ENCODE measurements at places on chromosomes 5 and 9.

DNA sequence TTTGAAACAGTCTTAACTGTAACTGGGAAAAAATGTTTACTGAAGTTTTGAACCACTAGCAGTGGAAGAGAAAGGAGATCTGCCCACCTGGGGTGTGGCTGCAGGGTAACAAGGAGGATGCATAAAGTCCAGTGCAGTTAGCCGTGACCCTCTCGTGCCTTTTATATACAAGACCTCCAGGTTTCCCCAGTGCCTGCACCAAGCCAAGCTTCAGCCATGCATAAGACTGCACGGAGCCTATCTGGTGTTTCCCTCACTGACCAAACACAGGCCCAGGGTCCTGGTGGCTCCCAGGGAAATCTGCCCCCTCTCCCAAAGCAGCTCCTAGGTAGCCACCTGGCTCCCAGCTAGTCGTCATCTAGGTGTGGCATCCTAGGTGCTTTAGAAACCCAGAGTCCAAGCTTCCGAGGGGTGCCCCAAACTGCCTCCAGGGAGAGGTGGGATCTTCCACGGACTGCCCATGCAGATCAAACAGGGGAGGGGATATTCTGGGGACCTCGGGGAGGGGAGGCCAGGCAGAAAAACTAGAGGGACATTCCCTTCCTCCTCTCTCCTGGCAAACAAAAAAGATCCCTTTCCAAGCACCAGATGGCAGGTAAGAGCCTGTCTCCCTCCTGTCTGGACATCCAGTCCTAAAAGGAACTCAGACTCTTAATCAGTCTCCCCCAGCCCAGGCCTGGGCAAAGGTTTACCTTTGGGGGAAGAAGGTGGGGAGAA is 2.7 kb downstream of the SHB start:
- no peak for DNase-seq

DNA sequence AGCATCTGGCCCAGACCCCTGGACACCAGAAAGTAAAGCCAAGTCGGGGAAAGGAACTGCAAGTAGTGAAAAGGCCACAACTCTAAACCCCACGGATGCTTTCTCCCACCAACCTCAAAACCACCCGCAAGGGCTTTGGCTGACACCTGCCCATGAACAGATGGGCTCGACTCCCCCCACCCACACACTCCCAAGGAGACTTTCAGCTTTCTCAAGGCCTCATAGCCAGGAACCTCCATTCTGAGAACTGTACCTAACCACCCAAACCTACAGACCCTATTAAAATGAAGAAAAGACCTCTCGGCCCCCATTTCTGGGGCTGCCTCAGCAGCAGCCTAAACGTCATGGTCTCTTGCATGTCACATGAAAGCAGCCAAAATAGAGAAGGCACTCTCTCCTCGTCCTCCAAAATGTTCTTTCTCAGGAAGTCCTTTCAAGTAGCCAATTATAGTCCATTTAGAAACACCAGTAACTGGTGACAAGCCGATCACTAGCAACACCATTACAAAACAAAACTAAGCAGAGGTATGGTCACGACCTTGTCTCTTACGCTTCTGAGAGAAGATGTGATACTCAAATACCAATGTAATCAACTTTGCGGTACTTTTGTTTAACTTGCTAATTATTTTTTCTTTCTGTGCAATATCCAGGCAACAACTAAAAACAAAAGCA is 2.9 kb downstream of the B4GALT1 start:
- DNase-seq: no peak

GRCh38 chr5:57447658-57448057 is 35.0 kb downstream of the ACTBL2 start:
- peak; percentile 55 for DNase-seq

DNA sequence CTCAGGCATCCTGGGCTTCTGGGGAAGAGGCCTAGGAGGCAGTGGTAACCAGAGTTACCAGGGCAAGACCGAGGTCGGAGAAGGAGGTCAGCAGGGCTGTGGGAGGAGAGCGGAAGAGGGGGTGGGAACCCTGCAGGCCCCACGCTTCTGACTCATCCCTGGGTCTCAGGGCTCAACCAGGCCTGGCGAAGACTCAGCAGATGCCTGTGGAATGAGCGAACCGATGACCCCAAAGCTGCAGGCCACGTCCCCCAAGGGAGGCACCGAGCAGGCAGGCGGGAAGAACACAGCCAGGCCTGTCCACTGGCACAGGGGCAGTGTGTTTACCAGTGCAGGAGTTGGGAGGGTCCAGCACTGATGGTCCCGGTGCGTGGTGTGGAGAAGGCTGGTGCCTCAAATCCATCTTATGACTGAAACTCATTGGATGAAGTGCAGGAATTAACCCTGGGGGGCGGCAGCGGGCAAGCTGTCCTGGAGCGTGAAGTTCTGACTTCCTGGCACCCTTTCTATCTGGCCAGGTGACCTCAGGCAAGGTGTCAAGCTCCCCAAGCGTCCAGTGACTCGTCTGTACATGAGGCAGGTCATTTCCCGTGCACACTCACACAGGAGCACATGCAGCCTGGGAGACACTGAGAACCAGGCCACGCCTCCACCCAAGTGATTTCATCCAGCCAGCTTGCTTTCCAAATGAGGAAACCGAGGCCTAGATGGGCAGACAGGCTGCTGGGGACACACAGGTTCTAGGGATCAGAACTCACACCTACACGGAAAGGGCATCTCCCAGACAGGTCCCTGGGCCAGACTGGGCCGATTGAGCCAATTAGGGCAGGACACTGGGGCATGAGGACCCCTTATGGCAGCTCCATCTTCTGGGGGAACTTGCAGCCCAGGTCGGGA is 69.1 kb downstream of the ADAMTS2 start:
- peak; percentile 93 for DNase-seq

GRCh38 chr5:151895660-151896030 is 29.0 kb downstream of the GLRA1 start:
- DNase-seq: no peak

DNA sequence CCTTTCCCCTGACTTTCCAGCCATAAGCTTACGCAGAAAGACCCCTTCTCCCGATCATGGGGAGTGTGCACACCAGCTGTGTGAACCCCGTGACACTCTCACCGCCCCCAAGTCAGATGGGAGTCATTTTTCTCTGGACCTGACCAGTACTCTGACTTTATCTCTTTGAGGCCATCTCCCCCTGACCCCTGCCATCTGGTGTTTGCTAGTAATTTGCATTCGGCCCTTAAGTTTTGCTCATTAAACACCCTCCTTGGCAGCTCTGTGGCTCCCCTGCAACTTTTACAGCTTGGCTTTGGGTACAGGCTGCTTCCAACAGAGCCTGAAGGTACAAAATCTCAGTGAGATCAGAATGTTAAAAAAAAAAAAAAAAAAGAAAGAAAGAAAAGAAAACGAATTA is 43.9 kb downstream of the PDZD2 start:
- no peak for DNase-seq

DNA sequence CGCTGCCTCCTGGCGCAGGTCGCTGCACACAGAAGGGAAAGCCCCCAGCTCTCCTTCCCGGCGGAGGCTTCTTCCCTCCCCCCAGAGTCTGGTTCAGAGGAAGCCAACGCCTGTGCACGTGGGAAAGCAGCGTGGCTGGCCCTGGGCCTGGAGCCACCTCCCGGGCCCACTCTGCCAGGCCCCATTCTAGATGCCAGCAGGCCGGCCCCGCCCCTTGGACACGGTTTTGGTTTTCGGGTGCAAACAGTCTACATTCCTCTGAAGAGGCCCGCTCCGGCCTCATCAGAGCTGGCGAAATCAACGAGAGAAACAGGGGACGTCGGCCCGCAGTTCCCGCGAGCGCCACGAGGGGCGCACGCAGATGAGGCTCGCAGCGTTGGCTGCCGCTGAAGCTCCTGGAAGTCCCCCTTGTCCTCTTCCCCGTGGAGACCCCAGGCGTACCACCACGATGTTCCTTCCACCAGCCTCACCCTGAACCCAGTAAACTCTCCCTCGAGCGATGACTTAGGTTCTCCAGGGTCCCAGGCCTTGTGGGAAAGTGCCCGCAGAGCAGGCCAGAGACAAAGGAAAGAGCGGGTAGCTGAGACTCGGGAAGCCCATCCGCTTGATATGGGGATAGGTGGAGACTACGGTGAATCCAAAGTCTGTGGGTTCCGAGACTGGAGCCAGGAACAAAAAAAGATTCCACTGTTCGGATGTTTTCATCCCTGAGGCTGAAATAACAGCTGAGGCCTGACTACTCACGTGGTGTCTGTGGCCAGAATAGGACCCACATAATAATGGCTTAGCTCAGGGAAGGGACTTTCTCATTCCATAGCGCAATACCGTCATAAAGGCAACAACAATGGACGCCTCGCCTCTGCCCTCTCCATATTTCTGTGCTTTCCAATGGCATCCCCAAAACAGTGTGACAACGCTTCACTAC is 64.2 kb downstream of the KLF4 start:
- no peak for DNase-seq

DNA sequence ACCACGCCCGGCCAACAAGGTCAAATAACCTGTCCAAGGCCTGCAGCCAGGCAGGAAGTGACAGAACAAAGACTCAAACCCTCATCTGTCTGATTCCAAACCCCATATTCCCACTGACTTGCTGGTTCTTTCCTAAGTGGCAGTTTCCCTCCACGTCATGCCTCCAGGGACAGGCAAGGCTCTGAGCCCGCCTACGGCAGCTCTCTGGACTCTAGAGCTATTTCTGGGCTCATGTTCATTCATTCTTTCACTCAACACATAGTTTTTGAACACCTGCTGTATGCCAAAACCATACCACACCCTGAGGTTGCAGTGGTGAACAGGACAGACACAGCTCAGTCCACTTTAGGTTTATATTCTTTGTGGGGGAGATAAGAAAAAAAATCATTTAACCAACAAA is 5.2 kb upstream of the FBP1 start:
- DNase-seq: no peak

DNA sequence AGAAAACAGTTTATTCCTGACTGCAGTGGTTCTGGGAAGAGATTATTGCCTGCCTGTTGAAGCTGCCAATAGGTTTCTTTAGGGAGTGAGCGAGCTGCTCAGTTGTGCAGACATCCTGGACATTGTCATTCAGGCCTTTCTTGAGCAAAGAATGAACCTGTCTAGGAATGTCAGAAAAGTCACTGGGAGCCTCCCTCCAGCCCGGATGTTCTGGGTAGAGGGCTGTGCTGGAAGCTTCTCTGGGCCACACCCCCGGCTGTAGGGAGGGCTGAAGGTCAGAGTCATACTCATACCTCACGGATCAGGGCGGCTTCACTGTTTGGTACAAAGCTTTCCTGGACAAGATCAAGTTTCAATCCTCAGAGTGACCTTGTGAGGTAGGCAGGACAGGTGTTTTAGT is 33.4 kb upstream of the TBC1D2 start:
- DNase-seq: no peak

GRCh38 chr5:138230261-138230660 is 17.1 kb upstream of the CDC23 start:
- no peak for DNase-seq

DNA sequence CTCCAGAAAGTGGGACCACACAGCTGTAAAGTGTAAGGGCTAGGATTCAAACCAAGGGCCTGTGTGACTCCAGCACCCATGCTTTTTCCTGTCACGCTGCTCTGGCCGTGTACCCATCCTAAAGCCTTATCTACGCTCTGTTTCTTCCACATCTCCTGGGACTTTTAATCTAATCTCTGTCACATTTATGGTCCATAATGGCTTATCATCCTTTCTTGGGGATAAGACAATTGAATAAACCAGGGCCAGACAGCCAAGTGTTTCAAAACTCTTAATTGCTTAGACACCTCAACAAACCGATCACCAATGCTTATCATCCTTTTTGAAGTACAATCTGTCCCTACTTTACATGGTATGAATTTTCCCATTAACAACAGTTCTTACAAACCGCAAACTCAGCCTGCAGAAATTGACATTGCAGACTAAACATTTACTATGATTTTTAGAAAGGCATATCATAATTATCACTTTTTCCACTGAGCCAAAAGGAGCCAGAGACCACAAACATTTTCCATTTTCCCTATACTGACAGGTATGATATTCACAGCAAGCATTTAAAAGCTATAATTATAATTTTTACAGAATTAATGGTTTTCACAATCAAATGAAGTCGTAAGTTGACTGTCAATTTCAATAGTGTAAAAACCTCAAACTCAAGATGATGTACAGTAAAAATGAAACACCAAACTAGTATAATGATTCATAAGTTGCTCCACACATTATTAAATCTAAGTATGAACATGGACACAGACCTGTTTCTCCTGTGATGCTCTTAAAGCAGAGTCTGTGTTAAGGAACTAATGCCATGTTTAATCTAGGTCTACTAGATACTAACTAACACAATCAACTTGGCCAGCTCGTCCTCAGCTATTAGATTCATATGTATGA is 99.5 kb downstream of the FBXW11 start:
- DNase-seq: no peak

GRCh38 chr5:65672796-65673195 is 48.0 kb downstream of the SHLD3 start:
- peak; percentile 36 for DNase-seq

GRCh38 chr5:1805326-1805725 is 4.1 kb downstream of the NDUFS6 start:
- no peak for DNase-seq

GRCh38 chr9:96417661-96418082 is 498 bp downstream of the ZNF367 start:
- no peak for DNase-seq

- no peak for DNase-seq
Measured at GRCh38 chr9:98215821-98216220, 23.4 kb upstream of the CORO2A start.

- no peak for DNase-seq
Measured at GRCh38 chr9:100087218-100087617, 11.6 kb downstream of the ERP44 start.

DNA sequence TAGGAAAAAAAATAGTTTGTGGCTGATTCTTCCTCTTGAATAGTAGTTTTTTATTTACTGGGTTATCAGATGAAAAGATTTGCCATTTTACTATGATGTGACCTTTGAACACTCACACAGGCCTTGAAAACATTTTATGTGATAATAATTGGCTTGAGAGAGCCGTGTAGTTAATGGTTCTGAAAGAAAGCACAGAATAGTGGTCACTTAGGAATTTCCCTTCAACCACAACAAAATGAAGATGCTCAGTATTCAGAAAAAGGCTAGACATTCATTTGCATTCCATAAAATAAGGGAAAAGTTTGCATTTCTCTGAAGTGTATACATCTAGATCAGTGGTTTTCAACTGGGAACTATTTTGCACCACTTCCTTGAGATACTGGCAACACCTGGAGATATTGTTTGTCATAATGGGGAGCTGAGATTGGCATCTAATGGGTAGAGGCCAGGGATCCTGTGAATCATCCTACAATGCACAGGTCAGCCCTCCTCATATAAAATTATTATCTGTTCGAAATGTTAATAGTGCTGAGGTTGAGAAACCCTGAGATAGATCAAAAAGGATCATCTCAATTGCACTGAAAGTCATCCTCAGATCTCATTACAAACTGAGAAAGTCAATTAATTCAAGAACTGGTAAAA is 446.4 kb upstream of the CCNG1 start:
- no peak for DNase-seq

GRCh38 chr9:129983891-129984290 is 59.1 kb downstream of the FNBP1 start:
- no peak for DNase-seq

Measured in AG04450 (cell line).